ENCODE measurements at places on chromosomes 1 and 21.

- no peak for DNase-seq
Observed at GRCh38 chr1:41882068-41882477, 36.6 kb downstream of the HIVEP3 start.

GRCh38 chr1:221039616-221040015 lies 160.4 kb downstream of the HLX start:
- DNase-seq = no peak

- no peak for DNase-seq
Observed at GRCh38 chr1:92764116-92764515, 20.8 kb downstream of the EVI5 start.

GRCh38 chr1:114503916-114504422 lies 7.0 kb downstream of the TRIM33 start:
- DNase-seq = no peak

DNA sequence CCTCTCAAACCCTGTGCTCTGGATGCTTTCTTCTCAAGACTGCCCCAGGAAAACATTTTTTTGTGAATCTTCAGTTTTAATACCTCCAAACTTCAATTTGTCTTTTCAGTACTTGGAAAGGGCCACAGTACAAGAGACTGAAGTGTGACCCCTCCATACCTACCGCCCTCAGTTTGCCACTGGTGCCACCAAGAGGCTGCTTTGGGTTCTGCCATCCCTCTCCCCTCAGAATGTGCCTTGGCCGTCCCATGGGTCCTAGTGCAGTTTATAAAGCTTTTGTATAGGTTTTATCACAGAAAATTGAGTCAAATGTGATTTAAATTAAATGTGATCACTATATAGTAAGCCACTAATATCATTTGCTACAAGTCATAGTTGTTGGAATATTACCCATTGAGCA lies 60.8 kb upstream of the PGD start:
- DNase-seq = peak; percentile 45

DNA sequence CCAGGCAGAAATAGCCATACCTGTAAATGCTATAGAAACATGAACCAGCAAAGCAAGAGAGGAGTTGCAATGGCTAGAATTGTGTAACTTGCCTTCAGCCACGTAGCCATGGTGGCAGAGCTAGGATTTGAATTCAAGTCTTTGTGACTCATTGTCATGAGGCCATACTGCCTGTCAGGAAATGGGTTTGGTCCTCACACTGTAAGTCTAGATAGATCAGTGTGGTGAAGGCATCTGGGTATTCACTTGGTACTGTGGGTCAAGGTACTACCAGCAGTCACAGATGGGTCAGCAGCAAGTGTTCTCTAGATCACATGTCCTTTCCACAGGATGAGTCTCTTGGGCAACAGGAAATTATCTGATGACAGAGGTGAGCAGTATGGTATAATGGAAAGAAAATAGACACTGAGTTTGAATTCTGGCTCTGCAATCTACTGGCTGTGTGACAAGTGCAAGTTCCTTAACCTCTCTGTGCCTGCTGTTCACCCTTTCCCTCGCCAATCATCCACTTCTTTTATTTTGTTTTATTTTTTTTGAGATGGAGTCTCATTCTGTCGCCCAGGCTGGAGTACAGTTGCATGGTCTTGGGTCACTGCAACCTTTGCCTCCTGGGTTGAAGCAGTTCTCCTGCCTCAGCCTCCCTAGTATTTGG lies 36.9 kb downstream of the FGGY start:
- DNase-seq = no peak

- DNase-seq = no peak
Observed at GRCh38 chr1:156608036-156608674, 6.9 kb upstream of the GPATCH4 start.

DNA sequence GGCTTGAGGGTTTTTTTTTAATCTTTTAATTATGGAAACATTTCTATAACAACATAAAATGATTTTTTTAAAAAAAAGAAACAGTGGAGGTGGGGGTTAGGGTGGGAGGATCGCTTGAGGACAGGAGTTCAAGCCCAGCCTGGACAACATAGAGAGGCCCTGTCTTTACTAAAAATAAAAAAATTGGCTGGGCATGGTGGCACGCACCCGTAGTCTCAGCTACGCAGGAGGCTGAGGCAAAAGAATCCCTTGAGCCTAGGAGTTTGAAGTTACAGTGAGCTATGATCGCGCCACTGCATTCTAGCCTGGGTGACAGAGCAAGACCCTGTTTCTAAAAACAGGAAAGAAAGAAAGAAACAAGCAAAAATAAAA lies 32.2 kb upstream of the RNF11 start:
- DNase-seq = no peak

DNA sequence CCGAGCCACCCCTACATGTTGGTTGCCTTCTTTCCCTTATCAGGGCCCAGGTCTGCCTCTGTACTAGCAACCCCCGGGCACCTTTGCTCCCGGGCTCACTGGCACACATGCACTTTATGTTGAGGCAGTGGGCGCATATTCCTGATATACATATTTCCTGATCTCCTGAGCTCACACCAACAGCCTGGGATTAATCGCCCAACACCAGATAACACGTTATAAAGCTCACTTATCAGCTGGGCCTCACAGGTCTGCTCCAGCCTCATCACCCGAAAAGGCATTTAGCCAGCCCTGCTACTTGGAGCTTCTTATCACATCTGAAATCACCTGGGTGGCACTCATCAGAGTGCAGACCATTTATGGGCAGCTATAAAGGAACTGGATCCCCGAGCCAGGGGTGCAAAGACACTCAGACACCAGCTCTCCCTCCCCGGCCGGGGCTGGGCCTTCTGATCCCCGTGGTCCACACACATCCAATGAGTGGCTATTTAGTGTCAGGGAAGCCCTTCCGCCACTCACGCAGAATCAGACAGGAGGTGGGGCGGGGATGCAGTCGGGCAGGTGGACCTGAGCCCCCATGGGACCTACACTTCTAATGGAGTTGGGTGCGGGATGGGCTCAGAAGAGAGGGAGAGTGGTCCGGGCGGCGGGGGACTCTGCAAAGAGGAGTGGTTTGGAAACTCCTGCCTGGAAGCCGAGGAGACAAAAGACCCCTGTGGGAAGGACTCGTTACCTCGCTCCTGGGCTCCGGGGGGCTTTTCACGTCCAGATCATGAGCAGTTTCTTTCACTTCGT lies 21.6 kb downstream of the RIPK4 start:
- DNase-seq = no peak

Data from GM12892 (cell line).